ENCODE measurements at places on chromosomes 16 and 17.

GRCh38 chr17:72759301-72759700, 333.2 kb downstream of the SLC39A11 start:
- no peak for DNase-seq

- no peak for DNase-seq
Measured at GRCh38 chr17:48162946-48163506, 55.5 kb downstream of the SNX11 start.

GRCh38 chr17:51745993-51746392, 412.5 kb downstream of the CA10 start:
- no peak for DNase-seq

- DNase-seq: no peak
Measured at GRCh38 chr17:18182110-18182977, 1.3 kb upstream of the ALKBH5 start.

- DNase-seq: no peak
Measured at GRCh38 chr16:28000314-28001169, 63.0 kb downstream of the GSG1L start.

Measured in sciatic nerve (tissue), 2 donors.